ENCODE measurements at places on chromosomes 7 and 10. TPM values are rescaled to one million over a fixed set of nuclear protein-coding genes. Genes with fewer than 3 reads are reported as not detected.

PLEKHS1 gene
- 0.09 TPM for polyA plus RNA-seq

- no peak for DNase-seq
Observed at GRCh38 chr7:98877692-98878364, 504 bp upstream of the TRRAP start.

DNA sequence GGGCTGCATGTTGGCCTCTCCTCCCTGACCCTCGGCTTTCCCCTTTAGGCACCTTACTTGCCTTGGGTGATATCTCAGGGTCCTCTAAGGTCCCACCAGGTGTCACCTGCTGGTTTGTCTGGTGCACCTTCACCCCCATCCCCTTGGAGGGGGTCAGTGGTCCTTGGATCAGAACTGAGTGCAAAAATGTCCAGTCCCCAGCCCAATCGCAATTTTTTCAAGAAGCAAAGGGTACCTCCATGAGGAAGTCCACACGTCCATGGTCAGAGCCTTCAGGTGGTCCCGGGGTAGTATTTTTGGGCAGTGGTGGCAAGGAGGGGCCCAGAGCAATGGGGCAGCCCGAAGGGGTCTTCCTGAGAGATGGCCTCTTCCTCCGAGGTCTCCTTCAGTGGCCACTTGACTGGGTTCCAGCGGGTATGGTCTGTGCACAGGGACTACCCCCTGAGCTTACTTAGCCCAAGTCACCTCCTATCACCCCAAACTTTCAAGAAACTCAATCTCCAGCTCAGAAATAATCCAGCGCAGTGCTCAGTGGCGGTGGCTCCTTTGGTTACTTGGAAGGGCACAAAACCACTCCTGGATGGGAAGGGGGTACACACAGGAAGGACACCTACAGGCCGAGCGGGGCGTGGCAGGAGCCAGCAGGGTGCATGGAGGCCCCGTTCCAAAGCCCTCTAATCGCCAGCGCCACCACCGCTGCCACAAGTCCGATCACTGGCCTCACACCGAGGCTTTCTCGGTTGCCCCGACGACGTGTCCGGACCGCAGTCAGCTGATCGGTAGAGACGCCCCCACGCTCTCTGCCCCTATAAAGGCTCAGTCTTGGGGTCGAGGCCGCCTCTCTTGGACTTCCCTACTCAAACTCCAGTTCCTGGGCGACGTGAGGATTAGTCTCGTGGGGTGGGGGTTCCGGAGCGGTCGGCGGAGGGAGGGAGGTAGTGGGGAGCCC lies 4.5 kb downstream of the SAP25 start:
- DNase-seq = no peak

DNA sequence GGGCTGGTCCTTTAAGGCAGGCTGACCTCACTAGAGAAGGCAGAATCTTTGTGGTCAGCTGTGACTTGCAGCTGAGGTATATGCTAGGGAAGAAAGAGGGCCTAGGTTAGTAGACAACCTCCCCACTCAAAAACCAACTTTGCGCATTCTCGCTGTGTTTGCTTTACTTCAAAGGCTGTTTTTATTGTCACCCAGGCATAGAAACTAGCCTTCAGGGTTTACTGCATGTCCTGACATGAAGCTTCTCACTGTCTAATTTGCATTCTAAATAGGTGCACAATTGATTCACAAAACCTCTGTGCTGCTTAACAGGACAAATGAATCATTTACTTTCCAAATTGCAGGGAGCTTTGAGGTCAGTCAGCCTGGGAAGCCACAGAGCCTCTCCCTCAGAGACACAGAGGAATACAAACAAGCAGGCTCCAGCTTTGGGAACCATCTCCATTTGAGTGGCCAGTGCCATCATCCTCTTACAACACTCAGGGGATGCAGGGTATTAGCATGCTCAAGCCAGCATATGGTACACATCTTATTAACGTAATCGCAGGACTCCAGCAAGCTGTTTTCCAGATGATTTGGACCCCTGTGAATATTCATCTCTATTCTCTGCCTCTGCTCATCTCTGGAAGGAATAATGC lies 596.4 kb upstream of the GHITM start:
- no peak for DNase-seq

DNA sequence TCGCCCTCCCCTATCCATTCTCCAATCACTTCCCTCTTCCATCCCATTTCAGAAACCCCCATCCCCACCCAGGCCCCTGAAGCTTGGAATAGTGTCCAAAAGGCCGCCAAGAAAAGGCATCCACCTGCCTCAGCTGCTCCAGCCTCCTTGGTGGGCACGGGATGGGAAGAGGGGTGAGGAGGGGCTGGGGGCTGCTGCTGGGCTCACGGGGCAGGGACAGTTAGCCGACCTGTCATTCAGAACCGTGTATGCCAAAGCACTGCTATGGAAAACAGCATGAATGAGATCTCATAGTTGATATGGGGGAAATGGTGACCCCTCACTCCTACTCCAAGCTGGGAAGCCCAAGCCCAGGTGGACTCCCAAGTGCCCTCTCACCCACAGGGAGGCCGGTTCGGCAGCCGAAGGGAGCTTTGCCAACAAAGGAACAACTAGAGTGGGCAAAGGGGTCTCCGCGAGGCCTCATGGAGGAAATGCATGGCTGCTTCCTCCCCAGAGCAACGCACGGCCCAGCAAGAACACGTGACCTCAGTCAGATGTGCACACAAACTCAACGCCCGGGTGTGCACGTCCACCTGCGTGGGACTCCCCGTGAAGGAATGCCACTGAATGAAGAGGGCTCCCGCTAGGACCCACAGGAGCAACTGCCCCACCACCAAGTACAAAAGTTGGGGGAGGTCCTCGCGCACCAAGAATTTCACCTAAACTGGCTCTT lies 52.5 kb downstream of the EBF3 start:
- DNase-seq = no peak

- DNase-seq = no peak
Observed at GRCh38 chr7:3461923-3462322, 160.9 kb downstream of the SDK1 start.

GRCh38 chr7:85341973-85342372 lies 155.1 kb upstream of the SEMA3D start:
- DNase-seq = no peak

- no peak for DNase-seq
Observed at GRCh38 chr10:83982812-83983211, 156.5 kb upstream of the GHITM start.

BUB3 gene
- polyA plus RNA-seq = 122 TPM

LLCFC1 gene
- polyA plus RNA-seq = 0.40 TPM

GRCh38 chr10:76209135-76209534 lies 777.7 kb downstream of the LRMDA start:
- DNase-seq = no peak

DNA sequence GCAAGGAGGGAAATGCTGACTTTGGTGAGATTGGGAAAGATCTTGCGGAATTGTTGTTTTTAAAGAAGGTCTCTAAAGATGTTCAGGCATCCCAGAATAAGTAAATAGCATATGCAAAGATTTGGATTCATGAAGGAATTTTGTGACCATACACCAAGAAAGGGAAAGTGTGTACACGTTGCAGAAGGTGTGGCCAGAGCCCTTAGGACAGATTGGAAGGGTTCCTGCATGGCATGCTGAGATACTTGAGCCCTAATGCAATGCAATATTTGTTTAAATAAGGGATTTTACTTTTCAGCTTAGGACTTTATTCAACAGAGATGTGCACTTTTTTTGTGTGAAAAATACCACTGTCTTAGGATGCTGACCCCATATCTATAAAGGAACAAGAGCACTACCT lies 219.5 kb upstream of the INHBA start:
- no peak for DNase-seq

DNA sequence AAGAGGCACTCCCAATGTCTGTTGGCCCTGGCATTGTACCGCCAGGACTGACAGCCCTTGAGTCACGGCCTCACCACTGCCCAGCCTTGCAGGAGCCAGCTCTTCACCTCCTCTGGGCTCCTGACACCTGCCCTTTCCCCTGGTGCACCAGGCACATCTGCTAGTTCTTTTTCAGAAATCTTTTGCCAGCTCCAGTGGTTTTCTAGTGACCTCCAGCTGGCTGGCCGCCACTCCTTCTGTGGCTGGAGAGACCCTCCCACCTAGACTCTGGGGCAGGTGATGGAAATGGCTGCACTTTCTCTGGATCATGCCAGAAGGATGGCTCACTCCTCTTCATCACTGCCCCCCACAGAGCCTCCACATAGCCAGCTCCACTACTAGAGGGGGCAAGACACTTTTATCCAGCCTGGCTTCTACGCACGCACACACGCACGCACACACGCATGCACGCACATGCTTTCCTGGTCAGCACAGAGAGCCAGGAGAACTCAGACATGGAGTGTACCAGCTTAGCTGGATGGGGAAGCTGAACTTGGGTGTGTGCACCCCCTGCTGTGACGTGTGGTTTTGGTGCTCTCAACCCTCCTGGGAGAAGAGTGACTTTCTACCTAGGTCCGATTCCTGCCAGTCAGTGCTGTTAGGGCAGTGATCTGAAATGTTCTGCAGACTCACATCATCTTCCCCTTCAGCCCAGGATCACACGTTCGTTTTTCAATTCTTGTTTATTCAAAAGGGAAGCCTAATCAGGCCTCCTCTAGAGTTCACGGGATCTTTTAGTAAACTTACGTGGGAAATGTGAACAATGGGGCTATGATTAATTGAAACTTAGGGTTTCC lies 222.0 kb downstream of the PRPF18 start:
- no peak for DNase-seq

NAT16 gene
- polyA plus RNA-seq = 0.25 TPM

DNA sequence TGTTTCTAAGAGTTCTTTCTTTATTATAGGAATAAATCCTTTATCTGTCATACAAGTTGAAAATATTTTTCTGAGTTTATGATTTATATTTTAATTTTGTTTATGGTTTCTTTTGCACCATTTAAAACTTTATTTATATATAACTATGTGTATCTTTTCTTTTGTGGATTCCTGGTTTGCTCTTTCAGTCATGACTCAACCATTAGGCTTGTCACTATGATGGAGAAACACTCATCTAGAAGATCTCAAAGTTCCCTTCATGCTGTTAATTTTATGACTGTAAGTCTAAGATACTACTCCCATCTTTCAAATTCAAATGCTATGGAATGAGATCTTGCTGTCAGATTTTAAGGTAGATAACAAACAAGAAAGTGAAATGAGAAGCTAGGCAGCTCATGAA lies 199.5 kb downstream of the INHBA start:
- DNase-seq = no peak

- DNase-seq = no peak
Observed at GRCh38 chr10:49844775-49845595, 82.9 kb upstream of the OGDHL start.

GPR37 gene
- polyA plus RNA-seq = 1.1 TPM

DNA sequence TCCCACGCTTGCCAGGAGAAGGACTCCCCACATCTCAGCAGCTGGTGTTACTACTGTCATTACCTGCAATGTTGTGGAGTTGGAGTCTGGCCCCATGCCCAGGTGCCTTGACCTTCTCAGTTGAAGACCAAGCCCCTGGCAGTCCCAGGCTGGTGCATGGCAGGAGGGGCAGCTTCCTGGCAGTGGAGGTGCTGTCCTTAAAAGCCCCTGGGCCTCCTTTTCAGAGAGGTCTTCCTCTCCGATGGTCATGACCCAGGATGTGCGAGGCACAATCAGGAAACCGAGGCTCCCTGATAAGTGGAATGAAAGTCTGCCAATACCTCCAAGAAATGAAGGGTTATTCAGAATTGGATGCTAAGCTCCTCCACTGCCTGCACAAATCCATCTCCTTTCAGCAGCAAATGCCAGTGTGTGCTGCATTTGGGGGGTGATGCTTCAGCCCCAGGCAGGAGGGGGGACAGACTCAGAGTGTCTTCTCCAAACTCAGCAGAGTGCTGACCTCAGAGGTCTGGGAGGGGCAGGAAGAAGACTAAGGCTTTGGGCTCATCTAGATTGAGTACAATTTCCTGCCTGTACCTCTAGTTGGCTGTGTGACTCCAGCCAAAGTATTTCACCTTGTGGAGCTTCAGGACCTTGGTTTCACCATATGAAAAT lies 97.0 kb upstream of the DDC start:
- DNase-seq = no peak

- no peak for DNase-seq
Observed at GRCh38 chr7:96308253-96308949, 13.5 kb downstream of the SLC25A13 start.

- DNase-seq = no peak
Observed at GRCh38 chr7:134767520-134768168, 11.8 kb upstream of the CALD1 start.

SPDYE9 gene
- 1.3 TPM for polyA plus RNA-seq

ANKRD7 gene
- polyA plus RNA-seq = 2.3 TPM

CRTAC1 gene
- 23.0 TPM for polyA plus RNA-seq

NKX6-2 gene
- 9.0 TPM for polyA plus RNA-seq

DNA sequence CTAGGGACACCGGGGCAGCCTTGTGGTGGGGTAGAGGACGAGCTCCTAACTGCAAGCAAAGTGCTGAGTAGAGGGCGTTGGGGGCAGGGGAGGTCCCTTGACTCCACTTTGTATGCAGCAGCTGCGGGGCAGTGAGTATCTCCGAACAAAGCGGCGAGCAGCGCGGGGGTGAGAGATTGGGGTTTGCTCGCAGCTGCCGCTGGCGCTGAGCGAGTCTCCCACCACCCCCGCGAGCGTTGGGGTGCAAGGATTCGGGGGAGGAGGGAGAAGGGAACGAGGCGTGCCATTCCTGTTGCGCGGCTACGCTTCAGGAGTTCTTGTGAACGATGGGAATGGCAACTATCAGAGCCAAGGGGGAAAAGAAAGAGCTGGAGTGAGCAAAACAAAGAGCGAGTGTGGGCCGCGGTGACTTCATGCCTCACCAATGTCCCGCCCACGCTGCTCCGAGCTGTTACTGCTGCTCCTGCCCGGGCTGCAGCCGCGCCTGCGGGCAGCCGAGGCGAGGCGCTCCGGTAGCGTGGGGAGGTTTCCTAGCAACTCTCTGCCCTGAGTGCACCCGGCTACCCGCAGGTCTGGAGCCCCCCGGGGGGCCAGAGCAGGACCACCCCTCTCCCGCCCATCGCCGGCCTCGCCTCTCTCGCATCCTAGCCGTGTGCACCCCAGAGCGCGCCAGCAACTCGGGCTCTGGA lies at the start of gene ITGB8:
TSS of gene ITGB8 (plus strand) at position 662 of the 689 bp plus-strand sequence. CDS start 907 bp downstream, outside the sequence.
- DNase-seq = peak; percentile 93

ERVW-1 gene
- 0.53 TPM for polyA plus RNA-seq

DNA sequence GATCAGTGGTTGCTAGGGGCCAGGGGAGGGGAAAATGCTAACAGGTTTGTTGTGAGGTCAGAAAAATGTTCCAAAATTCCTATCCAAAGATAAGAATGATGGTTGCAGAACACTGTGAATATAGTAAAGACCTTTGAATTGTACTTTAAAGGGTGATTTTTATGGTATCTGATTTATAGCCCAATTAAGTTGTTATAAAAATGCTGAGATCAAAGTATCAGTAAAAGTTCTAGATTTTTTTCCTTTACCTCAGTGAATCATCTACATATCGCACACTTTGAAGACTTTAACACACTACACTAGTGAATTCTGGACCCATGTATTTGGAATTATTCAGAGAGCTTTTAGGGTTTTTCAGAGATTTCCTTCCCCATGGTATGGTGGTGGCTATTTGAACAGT lies 275.4 kb downstream of the WDR37 start:
- no peak for DNase-seq

- no peak for DNase-seq
Observed at GRCh38 chr10:103171278-103171677, 21.8 kb downstream of the NT5C2 start.

- DNase-seq = peak; percentile 27
Observed at GRCh38 chr10:17586821-17587234, 30.3 kb downstream of the HACD1 start.

Data from renal pelvis (tissue), 12 donors.